Small intestine (tissue), 16 donors: ENCODE measurements at places on chromosomes 13 and 19. TPM values are rescaled to one million over a fixed set of nuclear protein-coding genes. Genes with fewer than 3 reads are reported as not detected.

DNA sequence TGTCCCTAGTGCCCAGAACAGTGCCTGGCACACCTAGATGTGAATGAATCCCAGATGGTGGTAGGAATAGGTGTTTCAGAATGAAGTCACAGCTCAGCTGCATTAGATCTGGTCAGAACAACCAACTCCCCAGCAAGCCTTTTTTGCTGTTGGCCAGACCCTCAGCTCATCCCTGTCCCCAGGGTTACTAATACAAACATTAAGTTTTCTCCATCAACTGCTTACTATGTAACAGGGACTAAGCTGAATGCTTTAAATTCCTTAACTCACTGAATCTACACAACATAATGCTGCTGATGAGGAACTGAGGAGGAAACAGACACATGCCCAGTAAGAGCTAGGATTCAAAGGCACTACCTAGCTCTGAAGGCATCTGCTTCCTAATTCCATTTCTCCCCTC, 18.8 kb downstream of the SMG9 start:
- H3K4me3 ChIP-seq = no peak overlapping the region
- DNase-seq = no peak
- H3K4me1 ChIP-seq = peaks cover 18% of the 10 kb centered on the region
- H3K27me3 ChIP-seq = no peaks in the 10 kb centered on the region

DNA sequence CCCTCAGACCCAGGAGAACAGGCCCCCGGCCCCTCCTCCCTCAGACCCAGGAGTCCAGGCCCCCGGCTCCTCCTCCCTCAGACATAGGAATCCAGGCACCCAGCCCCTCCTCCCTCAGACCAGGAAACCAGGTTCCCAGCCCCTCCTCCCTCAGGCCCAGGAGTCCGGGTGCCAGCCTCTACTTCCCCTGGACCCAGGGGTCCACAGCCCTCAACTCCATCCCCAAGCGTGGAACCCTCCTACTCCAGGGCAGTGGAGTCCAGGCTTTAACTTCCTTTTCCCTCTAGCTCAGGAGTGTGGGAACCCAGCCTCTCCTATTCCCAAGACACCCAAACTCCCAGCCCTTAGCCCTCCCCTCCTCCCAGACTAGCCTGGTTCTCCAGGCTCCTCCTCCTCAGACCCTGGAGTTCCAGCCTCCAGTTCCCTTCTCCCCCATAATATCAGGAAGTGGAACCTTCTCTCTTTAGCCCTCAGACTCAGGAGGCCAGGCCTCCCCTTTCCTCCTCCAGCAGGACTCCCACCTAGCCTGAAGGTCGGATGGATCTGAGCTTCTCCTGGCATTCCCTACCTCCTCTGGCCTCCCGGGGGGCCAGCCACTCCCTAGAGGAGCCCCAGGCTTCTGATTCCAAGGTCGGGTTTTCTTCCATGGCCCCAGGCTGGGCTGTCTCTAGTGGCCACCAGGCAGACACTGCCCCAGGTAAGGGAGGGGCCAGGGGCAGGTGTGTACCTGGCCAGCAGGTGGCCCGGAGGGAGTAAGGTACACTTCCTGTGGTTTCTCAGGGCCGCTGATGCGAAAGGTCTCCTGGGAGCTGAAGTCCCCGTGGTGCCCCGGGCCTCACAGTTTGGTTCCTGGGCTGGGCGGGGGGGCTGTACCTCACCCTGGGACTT, at the start of gene TMC4:
Gene TMC4, minus strand, starts transcription at position 690 of the 888 bp plus-strand sequence. Its CDS starts 43 bp downstream, at position 647.
- no peaks in the 10 kb centered on the region for H3K4me1 ChIP-seq
- peak; percentile 94 for DNase-seq
- peak within 1 kb of the TSS; percentile 55 for H3K4me3 ChIP-seq

- no peak overlapping the region for H3K27ac ChIP-seq
- no peak for DNase-seq
- no peak overlapping the region for H3K4me3 ChIP-seq
These were observed 4.8 kb downstream of the PPP6R1 start for GRCh38 chr19:55253842-55254624.

- no peak overlapping the region for H3K4me3 ChIP-seq
- DNase-seq = no peak
- no peaks in the 10 kb centered on the region for H3K27me3 ChIP-seq
- H3K4me1 ChIP-seq = no peaks in the 10 kb centered on the region
- no peaks in the 10 kb centered on the region for H3K36me3 ChIP-seq
These were observed 793.9 kb upstream of the PCDH20 start for GRCh38 chr13:62209529-62209928.

- H3K27me3 ChIP-seq = no peaks in the 10 kb centered on the region
- no peak overlapping the region for H3K27ac ChIP-seq
- DNase-seq = no peak
- no peaks in the 10 kb centered on the region for H3K4me1 ChIP-seq
These were observed 370.3 kb downstream of the GPC5 start for GRCh38 chr13:91768746-91769145.

DNA sequence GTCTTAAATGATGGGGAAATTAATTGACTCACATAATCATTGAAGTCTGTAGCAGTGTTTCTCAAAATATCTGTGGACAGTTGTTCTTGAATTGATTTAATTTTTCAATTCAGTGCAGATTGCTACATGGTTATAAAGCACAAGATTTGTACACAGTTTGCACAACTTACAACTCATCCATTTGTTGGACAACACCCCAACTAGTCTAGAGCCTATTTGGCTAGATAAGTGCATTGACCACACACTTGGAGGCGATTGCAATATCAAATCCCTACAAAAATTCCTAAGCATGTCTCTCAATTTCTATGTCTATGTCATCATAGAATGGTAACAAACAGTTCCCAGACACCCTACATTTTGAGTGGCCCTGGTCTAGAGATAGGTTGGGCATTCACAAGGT, 48.0 kb upstream of the IPO5 start:
- H3K27me3 ChIP-seq = no peaks in the 10 kb centered on the region
- H3K4me3 ChIP-seq = no peak overlapping the region
- H3K36me3 ChIP-seq = no peaks in the 10 kb centered on the region
- no peak overlapping the region for H3K27ac ChIP-seq
- DNase-seq = no peak

DNA sequence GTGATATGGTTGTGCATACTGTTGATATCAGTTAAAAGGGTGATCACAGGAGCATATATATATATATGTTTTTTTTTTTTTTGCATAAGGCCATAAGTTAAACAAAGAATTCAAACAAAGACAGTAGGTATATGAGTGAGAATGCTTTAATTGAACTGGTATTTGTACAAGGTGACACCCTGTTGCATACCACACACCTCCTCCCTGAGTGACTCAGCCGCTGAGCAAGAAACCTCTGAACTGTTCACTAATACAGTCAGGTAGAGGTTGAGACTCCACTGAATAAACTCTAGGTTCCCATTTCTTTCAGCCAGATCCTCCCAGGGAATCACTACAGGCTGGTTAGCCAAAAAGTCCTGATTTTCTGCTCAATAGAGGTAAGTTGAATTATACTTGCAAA, at the start of gene SCEL:
Gene SCEL, plus strand, starts transcription at position 259 of the 400 bp plus-strand sequence. CDS start 20,170 bp downstream, outside the sequence.
- H3K27ac ChIP-seq = no peak within 1 kb of the TSS
- H3K4me3 ChIP-seq = no peak within 1 kb of the TSS
- no peaks in the 10 kb centered on the region for H3K4me1 ChIP-seq
- no peak for DNase-seq

GRCh38 chr13:113203507-113204377, 4.7 kb downstream of the PCID2 start:
- no peak overlapping the region for H3K4me3 ChIP-seq
- H3K27ac ChIP-seq = no peak overlapping the region
- peaks cover 6% of the 10 kb centered on the region for H3K4me1 ChIP-seq
- peaks cover 27% of the 10 kb centered on the region for H3K36me3 ChIP-seq
- DNase-seq = no peak

DNA sequence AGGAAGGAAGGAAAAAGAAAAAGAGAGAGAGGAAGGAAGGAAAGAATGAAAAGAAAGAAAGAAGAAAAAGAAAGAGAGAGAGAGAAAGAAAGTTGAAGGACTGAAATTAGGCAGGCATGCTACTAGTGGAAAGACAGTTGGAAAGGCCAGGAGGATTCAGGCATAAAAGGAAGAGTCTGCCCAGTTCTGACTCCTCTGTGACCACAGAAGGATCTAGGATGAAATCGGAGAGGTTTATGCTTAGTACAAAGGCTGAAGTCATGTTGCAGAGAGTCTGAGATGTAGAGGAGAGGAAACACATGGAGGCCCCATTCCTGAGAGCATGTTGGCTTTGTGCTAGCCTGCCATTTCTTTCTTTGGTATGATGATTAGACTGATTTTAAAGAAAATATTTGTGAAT, 246.5 kb upstream of the ARGLU1 start:
- no peak overlapping the region for H3K27ac ChIP-seq
- H3K36me3 ChIP-seq = no peaks in the 10 kb centered on the region
- no peak overlapping the region for H3K4me3 ChIP-seq
- no peak for DNase-seq
- H3K27me3 ChIP-seq = no peaks in the 10 kb centered on the region
- H3K4me1 ChIP-seq = no peaks in the 10 kb centered on the region

GRCh38 chr13:87524775-87525174, 146.4 kb upstream of the SLITRK5 start:
- H3K4me1 ChIP-seq = no peaks in the 10 kb centered on the region
- no peak overlapping the region for H3K4me3 ChIP-seq
- H3K27ac ChIP-seq = no peak overlapping the region
- no peaks in the 10 kb centered on the region for H3K36me3 ChIP-seq
- DNase-seq = no peak

- H3K27ac ChIP-seq = no peak overlapping the region
- H3K4me3 ChIP-seq = no peak overlapping the region
- H3K36me3 ChIP-seq = no peaks in the 10 kb centered on the region
- H3K27me3 ChIP-seq = no peaks in the 10 kb centered on the region
These were observed 120.8 kb upstream of the PCDH20 start for GRCh38 chr13:61536433-61536832.

DNA sequence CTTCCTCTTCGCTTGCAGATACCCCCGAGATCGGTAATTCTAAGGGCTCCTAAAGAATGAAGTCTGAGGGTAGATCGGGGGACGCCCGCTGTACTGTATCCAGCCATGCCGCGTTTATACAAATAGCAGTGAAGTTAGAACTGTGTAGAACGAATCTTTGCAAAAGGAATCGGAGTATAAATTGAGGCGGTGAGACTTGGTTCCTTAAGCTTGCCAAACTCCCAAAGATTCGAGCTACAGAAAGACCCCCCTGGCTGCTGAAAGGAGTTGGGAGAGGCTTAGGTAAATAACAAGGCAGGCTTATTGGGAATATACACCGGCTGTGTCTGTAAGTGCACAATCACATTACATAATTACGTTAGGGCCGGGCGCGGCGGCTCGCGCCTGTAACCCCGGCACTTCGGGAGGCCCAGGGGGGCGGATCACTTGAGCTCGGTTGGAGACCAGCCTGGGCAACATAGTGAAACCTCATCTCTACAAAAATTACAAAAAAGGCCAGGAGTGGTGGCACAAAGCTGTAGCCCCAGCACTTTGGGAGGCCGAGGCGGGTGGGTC, 12.2 kb downstream of the TMEM160 start:
- H3K36me3 ChIP-seq = peaks cover 3% of the 10 kb centered on the region
- H3K27me3 ChIP-seq = no peaks in the 10 kb centered on the region
- peak overlapping the region; percentile 40 for H3K27ac ChIP-seq
- peak overlapping the region; percentile 18 for H3K4me3 ChIP-seq

DNA sequence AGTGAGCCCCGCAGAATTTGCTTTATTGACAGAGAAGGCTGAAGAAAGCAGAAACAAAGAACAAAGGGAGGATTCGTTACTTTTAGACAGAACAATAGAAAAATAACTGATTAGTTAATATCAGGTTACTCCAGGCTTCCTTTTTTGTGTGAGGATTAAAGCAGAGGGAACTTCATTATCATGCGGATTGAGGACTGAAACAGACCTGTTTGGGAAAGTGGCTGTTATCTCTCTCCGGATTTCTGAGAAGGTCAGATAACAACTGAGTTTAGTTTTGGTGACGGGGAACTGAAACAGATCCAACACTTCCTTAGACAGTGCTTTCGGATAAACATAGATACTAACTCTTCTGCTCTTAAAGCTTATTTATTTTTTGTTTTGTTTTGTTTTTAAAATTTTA, 246.4 kb upstream of the ZNF507 start:
- no peak for DNase-seq
- no peaks in the 10 kb centered on the region for H3K27me3 ChIP-seq
- H3K27ac ChIP-seq = no peak overlapping the region
- H3K4me3 ChIP-seq = no peak overlapping the region

DNA sequence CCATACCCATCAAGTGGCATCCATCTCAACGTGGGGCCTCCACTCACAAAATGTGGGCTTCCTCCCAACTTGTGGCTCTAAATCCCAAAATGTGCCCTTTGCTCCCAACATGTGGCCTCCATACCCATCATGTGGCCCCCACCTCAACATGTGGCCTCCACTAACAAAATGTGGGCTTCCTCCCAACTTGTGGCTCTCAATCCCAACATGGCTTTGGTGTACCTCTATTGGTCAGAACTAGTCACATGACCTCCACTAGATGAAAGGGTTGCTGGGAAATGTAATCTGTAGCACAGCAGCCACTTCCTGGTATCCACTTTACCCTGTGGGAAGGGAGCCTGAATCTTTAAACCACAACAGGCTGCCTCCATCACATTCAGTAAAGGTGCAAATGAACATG, 10.1 kb upstream of the ACER1 start:
- no peaks in the 10 kb centered on the region for H3K27me3 ChIP-seq
- no peak for DNase-seq
- no peaks in the 10 kb centered on the region for H3K4me1 ChIP-seq
- H3K27ac ChIP-seq = no peak overlapping the region
- H3K36me3 ChIP-seq = no peaks in the 10 kb centered on the region
- no peak overlapping the region for H3K4me3 ChIP-seq

DNA sequence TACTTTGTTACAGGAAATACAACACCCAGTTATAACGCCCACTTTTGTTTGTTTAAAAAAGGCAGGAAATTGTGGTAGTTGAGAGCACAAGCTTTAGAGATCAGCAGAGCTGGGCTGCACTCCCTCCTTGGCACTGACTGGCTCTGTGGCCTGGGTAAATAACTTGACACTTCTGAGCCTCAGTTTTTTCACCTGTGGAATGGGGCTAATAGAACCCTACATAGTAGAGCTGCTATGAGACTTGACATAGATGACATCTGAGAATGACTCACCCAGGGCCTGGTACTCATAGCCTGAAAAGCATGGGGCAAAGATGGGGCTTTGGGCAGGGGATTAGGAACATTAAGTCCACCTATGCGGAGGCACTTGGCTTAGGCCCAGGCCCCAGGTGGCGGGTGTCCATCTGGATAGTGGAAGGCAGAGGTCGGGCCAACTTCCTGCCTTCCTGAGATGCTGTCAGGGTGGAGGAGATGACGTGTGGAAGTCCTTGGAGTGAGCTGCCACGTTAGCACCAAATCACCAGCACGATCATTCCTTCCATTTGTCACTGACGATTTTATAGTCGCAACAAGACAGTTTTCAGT, 159.1 kb downstream of the KATNAL1 start:
- DNase-seq = no peak
- peak overlapping the region; percentile 14 for H3K27ac ChIP-seq
- H3K4me1 ChIP-seq = no peaks in the 10 kb centered on the region

GRCh38 chr13:48679941-48680680, 26.4 kb downstream of the CYSLTR2 start:
- H3K4me1 ChIP-seq = no peaks in the 10 kb centered on the region
- no peaks in the 10 kb centered on the region for H3K36me3 ChIP-seq
- H3K27me3 ChIP-seq = no peaks in the 10 kb centered on the region
- no peak overlapping the region for H3K27ac ChIP-seq
- no peak overlapping the region for H3K4me3 ChIP-seq
- no peak for DNase-seq

- no peaks in the 10 kb centered on the region for H3K27me3 ChIP-seq
- no peaks in the 10 kb centered on the region for H3K4me1 ChIP-seq
- no peak overlapping the region for H3K27ac ChIP-seq
- DNase-seq = no peak
These were observed 46.1 kb upstream of the RAP2A start for GRCh38 chr13:97387890-97388289.

ADM5 gene
- 0.27 TPM for polyA plus RNA-seq

DZIP1 gene
- polyA plus RNA-seq = 7.5 TPM

RAB3D gene
- polyA plus RNA-seq = 14.2 TPM

FLT1 gene
- 8.8 TPM for polyA plus RNA-seq

C19orf38 gene
- polyA plus RNA-seq = 1.1 TPM

CFD gene
- polyA plus RNA-seq = 5.5 TPM

KLK4 gene
- not detected for polyA plus RNA-seq

SGCG gene
- polyA plus RNA-seq = not detected
